ENCODE measurements at places on chromosomes 5 and 9.

DNA sequence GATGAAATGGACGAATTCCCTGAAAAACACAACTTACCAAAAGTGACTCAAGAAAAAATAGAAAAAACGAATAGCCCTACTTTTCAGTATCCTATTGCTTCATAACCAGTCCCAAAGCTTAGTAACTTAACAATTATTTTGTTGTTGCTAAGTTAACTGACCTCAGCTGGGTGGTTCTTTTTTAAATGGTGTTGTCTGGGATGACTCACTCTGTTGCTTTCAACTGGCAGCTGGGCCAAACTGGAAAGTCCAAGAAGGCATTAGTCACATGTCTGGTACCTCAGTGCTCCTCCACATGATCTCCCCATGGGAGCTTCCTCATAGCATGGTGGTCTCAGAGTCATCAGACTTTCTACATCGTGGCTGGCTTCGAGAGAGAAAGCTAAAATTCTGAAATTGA is 47.8 kb upstream of the ADAMTS2 start:
- DNase-seq = no peak

DNA sequence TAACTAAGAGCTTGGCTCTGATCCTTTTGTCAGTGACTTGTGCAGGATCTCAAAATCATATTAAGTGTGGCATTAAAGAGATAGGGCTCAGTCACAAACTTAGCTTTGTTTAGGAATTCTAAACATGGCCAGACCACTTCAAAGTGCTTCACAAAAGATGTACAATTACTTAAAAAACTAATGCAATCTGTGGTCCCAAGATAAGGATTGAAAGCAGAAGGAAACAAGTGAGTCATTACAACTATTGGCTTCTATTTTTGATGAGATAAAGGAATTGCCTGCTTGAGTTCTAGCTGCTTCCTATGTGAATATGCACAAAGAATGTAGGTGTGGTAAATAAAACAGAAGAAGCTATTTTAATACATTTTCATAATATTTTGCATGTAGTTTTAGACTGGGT is 44.9 kb upstream of the SLC12A2 start:
- DNase-seq = no peak

DNA sequence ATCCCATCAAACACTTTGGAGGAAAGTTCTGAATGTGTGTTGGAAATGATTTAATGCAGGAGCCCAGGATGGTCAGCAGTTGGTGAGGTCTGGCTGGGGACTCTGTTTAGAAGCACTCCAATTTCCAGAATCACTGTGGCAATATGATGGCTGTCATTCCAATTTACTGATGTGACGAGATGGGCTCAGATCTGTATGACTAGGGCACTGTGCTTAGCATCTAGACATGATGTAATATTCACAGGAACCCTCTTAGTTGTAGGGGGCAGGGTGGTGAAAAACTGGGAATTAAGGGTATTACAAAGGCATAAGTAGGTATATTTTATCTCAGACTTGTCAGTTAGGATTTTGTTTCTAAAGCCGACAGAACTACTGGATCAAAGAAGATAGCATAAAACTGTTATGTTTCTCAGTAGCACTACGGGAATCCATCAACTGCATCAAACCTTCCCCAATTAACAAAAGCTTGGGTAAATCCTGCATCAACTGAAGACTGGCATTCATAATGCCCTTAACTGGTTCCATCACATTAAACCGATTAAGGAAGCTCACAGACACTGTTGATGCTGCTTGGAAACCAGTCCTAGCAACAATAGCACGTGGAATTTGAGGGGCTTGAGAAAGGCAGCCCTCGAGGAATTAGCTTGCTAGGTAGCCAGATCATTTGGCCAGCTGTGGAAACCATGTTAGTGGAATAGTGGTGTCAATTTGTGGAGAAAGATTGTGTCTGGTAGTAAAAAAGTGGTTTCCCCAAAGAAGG is 86.1 kb downstream of the SV2C start:
- no peak for DNase-seq

GRCh38 chr5:30112867-30113266 is 1080.6 kb upstream of the CDH6 start:
- DNase-seq = no peak

DNA sequence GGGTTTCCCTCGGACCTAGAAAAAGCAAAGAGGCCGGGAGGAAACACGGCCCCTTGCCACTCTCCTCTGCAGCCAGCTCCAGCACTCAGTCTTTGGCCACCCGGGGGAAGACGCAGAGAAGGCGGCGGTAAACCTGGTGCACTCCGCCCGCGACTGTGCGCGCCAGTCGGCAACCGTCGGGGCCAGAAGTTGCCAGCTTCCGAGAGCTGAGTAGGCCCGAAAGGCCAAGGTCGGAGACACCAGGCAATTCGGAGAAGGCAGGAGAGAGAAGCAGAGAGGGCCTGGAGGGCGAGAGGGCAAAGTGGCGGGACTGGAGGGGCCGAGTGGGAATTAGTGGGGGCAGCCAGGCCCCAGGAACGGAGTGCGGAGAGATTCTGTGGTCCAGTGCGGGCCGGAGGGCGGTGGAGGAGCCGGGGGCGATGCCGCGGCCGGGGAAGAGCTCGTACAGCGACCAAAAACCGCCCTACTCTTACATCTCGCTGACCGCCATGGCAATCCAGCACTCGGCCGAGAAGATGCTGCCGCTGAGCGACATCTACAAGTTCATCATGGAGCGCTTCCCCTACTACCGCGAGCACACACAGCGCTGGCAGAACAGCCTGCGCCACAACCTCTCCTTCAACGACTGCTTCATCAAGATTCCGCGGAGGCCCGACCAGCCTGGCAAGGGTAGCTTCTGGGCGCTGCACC is at the start of gene FOXB2:
Gene FOXB2, plus strand, starts transcription at position 420 of the 690 bp plus-strand sequence. Its CDS starts 0 bp downstream, at position 420.
- no peak for DNase-seq

- no peak for DNase-seq
Measured at GRCh38 chr9:70010015-70010414, 33.6 kb upstream of the MAMDC2 start.

GRCh38 chr5:134552301-134552700 is 26.8 kb downstream of the JADE2 start:
- no peak for DNase-seq

- DNase-seq = no peak
Measured at GRCh38 chr5:5018578-5018970, 121.6 kb upstream of the ADAMTS16 start.

- DNase-seq = no peak
Measured at GRCh38 chr9:129182625-129183494, 4.8 kb upstream of the IER5L start.

- DNase-seq = no peak
Measured at GRCh38 chr9:21119093-21119770, 22.4 kb downstream of the IFNW1 start.

DNA sequence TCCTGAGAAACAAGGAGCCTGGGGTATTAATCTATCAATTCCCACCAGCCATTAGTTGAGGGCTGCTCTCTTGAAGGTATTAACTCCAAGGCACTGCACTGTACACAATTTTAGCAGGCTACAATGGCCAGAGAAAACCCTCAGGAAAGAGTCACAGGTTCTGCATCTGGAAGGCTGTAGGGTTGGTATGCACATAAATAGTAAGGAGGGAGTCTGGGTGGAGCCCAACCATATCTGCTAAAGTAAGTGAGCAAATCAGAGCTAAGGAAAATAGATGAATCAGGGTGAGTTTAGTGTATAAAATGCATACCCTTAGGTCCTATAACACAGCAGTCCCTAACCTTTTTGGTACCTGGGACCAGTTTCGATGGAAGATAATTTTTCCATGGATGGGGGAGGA is 18.2 kb downstream of the TMEM215 start:
- DNase-seq = no peak

DNA sequence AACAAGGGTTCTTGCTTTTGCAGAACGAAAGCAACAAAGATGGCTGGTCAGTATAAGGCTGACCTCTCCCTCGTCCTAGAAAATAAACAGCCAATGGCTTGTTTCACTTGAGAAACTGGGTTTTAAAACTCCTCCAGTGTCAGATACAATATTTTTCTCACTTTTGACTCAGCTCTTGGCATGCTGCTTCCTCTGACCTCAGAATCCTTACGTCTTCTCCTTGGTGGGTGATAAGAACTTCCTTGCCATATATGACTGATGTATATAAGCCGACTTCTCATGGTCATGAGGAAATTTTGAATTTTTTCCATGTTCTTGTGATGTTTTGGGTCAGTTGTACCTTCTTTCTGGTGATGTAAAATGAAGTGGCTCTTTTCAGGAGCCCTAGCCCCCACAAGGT is 3.8 kb downstream of the ZNF618 start:
- no peak for DNase-seq

DNA sequence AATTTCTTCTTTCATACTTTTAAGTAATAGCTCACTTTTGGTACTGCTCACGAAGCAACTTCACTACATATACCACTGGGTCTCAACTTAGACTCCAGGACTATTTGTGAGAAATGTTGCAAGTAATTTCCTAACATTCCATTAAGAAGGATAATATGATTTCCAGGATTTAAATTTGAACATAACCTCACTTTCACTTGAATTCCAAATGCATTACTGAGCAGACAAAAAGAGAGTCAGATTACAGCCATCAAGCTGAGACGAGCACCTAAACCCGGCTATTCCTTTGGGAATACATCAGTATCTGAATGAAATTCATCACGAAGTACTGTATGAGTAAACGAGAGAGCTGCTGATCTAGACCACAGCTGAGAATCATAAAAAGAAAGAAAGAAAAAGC is 47.3 kb downstream of the LIFR start:
- DNase-seq = no peak

DNA sequence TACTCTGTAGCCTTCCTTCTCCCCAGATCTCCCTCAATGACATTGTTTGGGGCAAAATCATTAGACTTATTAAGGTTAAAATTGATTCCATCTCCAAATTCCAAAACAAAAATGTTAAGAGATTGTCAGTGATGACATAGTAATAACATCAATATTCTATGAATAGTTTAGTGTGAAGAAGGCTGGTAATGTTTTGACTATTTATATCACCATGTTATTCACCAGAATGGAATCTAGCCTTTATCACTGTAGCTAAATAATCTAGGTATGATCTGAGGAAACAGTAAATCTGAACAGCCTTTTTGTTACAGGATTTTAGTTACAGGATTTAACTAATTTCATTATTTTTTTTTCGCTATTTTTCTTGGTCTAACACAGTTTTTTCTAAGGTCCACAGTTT is 929 bp upstream of the PLPP6 start:
- no peak for DNase-seq

DNA sequence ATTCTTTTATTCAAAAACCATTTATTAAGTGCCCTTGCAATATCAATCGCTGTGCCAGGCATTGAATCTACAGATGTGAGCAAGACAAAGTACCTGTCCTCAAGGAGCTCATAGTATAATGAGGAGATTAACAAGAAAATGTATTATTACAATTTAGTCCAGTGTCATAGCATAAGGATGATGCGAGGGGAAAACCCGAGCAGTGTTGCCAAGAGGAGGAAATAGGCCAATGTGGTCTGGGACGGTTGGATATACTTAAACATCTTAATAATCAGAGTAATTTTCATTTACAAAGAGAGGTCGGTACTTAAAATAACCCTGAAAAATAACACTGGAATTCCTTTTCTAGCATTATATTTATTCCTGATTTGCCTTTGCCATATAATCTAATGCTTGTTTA is 18.5 kb downstream of the CD274 start:
- DNase-seq = no peak

DNA sequence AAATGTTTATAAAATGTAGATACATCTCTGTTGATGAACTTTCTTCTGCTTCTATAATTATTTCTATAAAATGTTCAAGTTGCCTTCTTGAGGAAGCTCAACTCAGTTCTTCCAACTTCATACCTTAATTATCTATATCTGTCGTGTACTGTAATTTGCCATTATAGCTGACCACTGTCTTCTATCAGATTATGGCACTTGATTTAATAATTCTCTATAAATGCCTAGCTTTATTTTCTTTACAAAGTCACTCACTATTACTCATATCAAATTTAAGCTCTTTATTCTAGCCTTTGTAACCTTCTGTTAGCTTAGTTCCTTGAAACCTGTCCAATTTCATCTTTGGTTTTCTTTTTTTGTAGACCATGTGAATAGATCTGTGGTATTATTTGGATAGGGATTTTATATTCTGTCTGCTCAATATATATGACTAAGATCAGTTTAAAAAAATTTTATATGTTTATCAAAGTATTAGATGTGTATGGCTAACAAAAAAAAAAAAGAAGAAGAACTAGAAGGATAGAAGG is 39.5 kb downstream of the SMC5 start:
- DNase-seq = no peak

Data from NCI-H748 treated with DMSO at 0.1 percent for 48 hours (cell line).